ENCODE measurements at places on chromosomes 2 and 18.
A peak's percentile ranks its signal among the peaks of the same experiment; 100 is the strongest.

- no peak for DNase-seq
These were observed 62.7 kb downstream of the LCLAT1 start for GRCh38 chr2:30509716-30510115.

- peak; percentile 71 for DNase-seq
These were observed 25.4 kb upstream of the SLC66A3 start for GRCh38 chr2:11129598-11130449.

DNA sequence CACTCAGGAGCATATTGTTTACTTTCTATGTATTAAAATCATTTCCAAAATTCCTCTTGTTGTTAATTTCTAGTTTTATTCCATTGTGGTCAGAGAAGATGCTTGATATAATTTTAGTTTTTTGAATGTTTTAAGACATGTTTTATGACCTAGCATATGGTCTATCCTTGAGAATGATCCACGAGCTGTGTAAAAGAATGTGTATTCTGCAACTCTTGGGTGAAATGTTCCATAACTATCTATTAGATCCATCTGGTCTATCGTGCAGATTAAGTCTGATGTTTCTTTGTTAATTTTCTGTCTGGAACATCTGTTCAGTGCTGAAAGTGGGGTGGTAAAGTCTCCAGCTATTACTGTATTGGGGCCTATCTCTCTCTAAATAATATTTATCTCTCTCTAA, 83.3 kb upstream of the EPAS1 start:
- no peak for DNase-seq

- DNase-seq = no peak
These were observed 72.0 kb upstream of the NEUROD1 start for GRCh38 chr2:181752301-181752700.

DNA sequence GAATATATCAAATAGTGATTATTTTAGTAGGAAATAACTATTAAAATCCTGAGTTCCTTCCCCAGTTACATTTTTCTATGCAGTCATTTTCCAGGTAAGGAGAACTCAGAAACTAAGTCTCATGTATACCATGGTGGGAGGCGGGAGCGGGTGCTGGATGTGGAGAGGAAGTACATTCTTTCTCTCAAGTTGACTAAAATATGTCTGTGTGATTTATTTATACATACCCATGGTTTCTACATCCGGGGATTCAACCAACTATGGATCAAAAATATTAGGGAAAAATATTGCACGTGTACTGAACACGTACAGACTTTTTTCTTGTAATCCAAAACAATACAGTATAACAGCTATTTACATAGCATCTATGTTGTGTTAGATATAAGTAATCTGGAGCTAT, 6.8 kb downstream of the ZCCHC2 start:
- no peak for DNase-seq

- DNase-seq = no peak
These were observed 103.2 kb upstream of the MMADHC start for GRCh38 chr2:149690825-149691224.

DNA sequence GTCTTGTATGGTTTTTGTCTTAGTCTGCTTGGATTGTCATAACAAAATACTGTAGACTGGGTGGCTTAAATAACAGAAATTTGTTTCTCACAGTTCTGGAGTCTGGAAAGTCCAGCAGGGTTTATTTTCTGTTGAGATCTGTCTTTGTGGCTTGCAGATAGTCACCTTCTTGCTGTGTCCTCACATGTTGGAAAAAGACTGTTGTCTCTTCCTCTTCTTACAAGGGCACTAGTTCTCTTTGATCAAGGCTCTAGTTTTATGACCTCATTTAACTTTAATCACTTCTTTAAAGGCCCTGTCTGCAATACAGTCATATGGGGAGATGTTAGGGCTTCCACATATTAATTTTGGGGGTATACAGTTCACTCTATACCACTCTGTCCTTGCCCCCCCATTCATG, 56.5 kb downstream of the NBEAL1 start:
- DNase-seq = no peak

- DNase-seq = no peak
These were observed 30.7 kb upstream of the ELAC1 start for GRCh38 chr18:50937183-50937582.

DNA sequence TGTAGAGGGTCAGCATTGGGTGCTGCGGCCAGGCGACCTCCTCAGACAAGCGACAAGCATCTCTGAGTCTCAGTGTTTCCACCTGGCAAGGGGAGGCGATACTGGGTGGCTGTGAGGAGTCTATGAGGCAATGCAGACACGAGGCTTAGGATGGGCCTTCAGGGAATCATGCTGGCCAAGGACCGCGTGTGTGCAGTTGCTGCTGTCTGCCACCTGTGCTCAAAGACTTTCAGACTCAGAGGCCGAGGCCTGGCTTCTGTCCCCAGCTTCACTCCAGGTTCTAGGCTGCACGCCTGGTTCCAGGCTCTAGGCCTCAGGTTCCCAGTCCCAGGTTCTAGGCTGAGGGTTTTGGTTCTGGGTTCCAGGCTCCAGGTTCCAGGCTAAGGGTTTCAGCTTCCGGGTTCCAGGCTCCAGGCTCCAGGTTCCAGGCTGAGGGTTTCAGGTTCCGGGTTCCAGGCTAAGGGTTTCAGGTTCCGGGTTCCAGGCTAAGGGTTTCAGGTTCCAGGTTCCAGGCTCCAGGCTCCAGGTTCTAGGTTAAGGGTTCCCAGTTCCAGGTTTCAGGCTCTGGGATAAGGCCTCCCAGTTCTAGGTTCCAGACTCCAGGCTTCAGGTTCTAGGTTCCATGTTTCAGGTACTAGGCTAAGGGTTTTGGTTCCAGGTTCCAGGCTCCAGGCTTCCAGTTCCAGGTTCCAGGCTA, 14.8 kb downstream of the LRRFIP1 start:
- DNase-seq = no peak

- DNase-seq = no peak
These were observed 139.4 kb upstream of the GPC1 start for GRCh38 chr2:240296104-240296406.

- DNase-seq = no peak
These were observed 676 bp downstream of the KLHL23 start for GRCh38 chr2:169734169-169734847.

DNA sequence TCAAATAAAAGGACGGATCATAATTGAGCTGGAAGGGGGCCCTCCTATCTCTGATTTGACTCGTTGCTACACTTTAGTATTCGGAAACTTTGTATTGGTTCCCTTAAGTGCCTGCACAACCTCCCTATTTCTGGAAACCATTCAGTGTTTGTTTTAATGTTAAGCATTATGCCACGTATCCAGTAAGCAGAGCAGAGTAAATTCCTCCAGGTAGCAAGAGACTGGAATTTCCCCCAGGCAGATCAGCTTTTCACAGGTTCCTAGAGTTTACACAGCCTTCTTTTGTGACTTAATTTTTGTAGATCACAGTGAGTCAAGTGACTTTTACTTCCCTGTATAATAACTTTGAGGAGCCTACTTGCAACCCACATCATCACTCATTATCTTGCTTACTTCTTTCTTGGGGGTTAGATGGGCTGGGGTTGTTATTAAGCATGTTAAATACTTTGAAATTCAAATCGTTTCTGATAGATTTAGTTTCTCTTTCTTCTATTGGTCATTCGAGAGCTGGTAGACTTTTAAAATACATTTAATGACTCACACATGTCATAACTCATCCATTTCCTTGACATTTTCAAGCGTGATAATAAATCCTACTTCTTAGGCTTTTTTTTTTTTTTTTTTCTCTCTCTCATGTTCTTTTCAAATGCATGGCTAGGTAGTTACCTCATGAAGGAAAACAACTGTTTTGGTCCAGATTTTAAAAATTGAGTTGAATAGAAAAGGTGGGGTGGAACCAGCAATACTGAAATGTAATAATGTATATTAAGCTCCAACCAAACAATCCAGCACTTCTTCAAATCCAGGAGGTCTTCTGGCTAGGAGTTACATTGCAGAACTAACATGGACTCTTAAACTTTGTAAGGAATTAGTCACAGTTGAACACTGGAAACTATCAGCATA, 219.3 kb downstream of the NEDD4L start:
- no peak for DNase-seq

DNA sequence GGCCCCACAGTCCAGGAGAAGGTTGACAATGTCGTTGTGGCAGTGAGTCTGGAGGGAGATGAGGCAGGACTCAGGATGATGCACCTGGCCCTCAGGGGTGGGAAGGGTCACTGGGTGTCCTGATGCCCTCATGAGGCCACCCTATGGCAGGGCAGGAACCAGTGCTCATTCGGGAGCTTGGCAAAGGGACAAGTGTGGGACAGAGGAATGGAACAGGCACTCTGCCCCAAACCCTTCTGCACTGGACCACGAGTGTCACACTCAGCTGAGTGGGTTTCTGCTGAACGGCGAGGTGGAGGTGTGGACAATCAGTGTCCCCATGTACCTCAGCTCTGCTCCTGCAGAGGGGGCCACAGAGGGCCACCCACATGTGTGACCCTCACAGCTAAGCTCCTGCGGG, 32.0 kb downstream of the ANKMY1 start:
- DNase-seq = no peak

- no peak for DNase-seq
These were observed 94.9 kb downstream of the MBD2 start for GRCh38 chr18:54129448-54130067.

Measured in stimulated activated CD4-positive, alpha-beta T cell treated with anti-CD3 and anti-CD28 coated beads, Interleukin-15, amount 100 ng/mL, for 1 hour (primary cell).